ENCODE measurements at places on chromosomes 6 and 20. TPM values are rescaled to one million over a fixed set of nuclear protein-coding genes. Genes with fewer than 3 reads are reported as not detected.
A peak's percentile ranks its signal among the peaks of the same experiment; 100 is the strongest.

Gene ULBP2
- not detected for total RNA-seq

Gene EPPIN
- 0.18 TPM for total RNA-seq

Gene C6orf15
- not detected for total RNA-seq

Gene IMPG1
- total RNA-seq: not detected

Gene COL9A1
- total RNA-seq: 5.6 TPM

Gene ARFGEF3
- total RNA-seq: 10.3 TPM

Gene HRH3
- not detected for total RNA-seq

Gene MYCT1
- 8.8 TPM for total RNA-seq

Gene TPBG
- total RNA-seq: 39.1 TPM

Gene SLC9A8
- 10.3 TPM for total RNA-seq

- DNase-seq: peak; percentile 57
Observed at GRCh38 chr6:14286144-14286543, 168.6 kb downstream of the CD83 start.

GRCh38 chr6:169456840-169457239, 203.2 kb upstream of the THBS2 start:
- no peak for DNase-seq

DNA sequence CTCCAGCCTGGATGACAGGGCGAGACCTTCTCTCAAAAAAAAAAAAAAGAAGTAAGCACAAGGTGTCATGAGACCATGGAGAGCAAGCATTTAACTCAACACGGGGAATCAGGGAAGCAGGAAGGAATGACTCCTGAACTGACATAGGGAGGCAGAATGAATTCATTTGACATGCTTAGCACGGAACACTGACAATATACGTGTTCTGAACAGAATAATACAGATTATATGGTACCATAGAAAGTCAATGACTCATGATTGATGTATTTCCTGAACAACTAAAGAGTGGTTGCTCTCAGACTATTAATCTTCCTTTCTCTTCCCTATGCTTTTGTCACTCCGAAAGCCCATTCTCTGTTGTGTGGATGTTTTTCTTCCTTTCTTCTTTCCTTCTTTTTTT, 20.7 kb upstream of the ASIP start:
- DNase-seq: no peak

GRCh38 chr20:50932016-50932485, 814 bp upstream of the ADNP start:
- DNase-seq: no peak

DNA sequence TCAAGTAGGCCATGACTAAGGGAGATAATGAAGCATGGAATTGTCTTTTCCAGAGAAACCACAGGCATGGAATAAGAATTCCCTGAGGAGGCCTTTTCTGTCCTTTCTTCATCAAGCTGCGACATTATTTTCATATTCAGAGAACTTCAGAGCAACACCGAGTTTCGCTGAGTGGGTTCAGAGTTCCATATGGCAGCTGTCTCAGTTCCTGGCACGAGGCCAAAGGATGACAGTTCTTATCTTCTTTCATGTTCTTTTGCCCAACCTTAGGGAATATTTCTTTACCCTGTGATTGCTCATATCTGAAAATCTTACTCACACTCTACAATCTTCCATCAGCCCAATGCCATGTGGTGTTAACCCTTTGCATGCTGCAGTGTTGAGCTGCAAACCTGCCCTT, 135.3 kb upstream of the BMP2 start:
- no peak for DNase-seq

GRCh38 chr6:44225579-44226325, 2.4 kb downstream of the SLC29A1 start:
- DNase-seq: peak; percentile 49

GRCh38 chr6:156710479-156710878, 66.7 kb upstream of the ARID1B start:
- DNase-seq: no peak

GRCh38 chr6:82045965-82046756, 201.4 kb downstream of the IBTK start:
- DNase-seq: no peak

- peak; percentile 43 for DNase-seq
Observed at GRCh38 chr6:4606821-4607704, 169.1 kb upstream of the CDYL start.

GRCh38 chr6:27474172-27474465, 1.2 kb upstream of the ZNF184 start:
- peak; percentile 45 for DNase-seq

DNA sequence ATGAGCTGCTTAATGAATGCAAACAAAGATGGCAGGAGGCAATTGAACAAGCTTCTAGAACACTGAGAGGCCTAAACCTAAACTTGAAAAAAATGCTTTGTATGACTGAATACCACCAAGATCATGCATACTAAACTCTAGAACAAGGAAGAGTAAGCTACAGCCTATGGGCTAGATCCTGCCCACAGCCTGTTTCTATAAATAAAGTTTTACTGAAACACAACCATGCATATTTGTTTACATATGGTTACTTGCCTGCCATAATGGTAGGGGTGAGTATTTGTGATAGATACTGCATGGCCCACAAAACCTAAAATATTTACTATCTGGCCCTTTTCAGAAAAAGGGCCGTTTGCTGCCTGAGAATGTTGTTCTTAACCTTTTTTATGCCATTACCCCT, 37.0 kb downstream of the ZFP64 start:
- no peak for DNase-seq

DNA sequence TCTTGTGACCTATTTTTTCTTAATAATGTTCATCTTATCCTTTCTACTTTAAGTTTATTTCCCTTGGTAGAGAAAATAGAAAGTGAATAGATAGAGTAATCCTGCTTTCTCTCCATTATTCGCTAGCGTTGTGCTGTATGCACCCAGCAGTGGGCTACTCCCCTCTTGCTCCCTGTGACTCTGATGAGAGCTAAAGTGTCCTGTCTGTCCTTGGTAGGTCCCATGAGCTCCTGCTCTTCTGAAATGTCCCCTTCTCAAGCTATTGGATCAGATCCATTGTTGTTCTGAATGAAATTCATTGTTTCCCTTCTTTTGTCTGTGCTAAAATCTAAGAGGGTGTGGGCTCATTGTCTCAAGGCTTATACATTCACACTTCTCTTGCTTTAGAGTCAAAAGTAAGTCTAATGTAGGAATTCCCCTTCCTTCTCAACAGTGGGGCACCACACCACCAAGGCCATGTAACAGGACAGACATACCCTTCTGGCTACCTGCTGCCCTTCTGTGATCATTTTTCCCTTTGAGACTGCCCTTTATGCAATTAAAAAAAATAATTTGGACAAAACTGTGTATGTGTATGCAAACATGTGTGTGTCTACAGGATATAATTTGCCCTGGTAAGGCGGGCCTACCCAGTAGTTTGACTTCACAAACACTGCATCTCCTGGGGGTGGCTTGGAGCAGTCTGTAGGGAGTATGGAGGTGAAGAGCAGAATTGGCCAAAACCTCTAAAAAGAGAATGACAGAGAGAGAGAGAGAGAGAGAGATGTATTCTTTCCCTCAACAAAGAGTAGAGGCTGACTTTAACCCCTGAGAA, 167.0 kb upstream of the MYLIP start:
- DNase-seq: no peak

GRCh38 chr6:134714113-134714512, 235.8 kb downstream of the ALDH8A1 start:
- DNase-seq: no peak

GRCh38 chr20:21189761-21190523, 64.1 kb downstream of the KIZ start:
- DNase-seq: peak; percentile 86

GRCh38 chr20:58086763-58087561, 141.5 kb downstream of the ANKRD60 start:
- peak; percentile 85 for DNase-seq

- peak; percentile 33 for DNase-seq
Observed at GRCh38 chr20:59783641-59784010, 149.8 kb downstream of the SYCP2 start.

- DNase-seq: no peak
Observed at GRCh38 chr20:2295886-2296515, at the start of gene TGM3. TSS of gene TGM3 (plus strand) at chr20:2296001. CDS start at chr20:2296064, 63 bp downstream.

- DNase-seq: no peak
Observed at GRCh38 chr6:121333196-121333595, 1.1 kb downstream of the TBC1D32 start.

- no peak for DNase-seq
Observed at GRCh38 chr6:40960742-40961430, 78.1 kb downstream of the UNC5CL start.

DNA sequence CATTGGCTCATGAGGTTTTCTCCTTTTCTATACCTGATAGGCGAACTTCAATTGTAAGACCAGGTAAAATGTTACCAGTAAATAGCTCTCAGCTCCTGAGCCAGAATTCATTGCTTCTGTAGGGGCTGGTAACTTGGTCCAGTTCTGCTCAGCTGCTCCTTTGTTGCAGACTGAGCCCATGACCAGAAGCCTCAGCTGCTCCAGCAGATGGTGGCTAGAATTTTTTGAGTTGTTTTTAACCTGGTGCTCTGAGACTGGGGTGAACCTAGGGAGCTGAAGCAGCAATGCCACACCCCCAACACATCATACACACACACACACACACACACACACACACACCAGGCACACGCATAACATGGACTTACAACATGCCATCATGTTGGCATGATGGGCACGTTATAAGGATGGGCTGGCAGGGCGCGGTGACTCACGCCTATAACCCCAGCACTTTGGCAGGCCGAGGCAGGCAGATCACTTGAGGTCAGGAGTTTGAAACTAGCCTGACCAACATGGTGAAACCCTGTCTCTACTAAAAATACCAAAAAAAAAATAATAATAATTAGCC, 103.1 kb downstream of the QRSL1 start:
- no peak for DNase-seq

- peak; percentile 71 for DNase-seq
Observed at GRCh38 chr6:27176523-27177484, 70.7 kb upstream of the PRSS16 start.

DNA sequence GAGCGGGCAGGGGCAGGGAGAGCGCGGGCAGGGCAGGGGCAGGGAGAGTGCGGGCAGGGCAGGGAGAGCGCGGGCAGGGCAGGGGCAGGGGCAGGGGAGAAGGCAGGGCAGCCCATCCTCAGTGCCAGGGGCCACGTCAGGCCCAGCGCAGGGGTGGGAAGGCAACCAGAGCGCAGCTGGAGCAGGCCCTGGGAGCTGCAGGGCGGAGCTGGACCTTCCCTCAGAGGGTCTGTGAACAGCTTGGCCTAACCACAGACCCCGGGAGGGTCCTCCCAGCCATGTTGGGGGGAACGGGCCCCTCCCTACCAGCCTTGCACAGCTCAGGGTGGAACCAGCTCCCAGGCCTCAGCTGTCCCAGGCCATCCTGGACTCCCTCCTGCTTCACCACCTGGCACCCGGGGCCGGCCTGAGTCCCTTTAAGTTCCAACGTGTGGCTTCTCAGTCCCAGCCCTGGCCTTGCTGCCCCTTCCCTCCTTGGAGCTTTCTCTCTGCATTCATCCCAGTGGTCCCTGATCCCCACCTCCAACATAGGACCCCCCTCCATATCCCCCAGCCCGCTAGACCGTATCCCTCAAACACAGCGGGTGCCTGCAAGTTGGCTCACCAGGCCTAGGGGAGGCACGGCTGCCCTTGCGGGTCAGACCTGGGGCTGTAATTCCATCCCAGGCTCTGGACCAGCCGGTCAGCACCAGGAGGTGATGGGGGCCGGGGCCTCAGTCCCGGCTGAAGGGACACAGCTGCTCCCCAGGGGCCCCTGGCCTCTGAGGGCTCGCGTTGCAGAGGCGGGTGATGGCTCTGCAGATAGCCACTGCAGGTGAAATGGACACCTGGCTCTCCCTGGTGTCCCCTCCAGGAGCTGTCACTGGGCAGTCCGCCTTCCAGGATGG, 5.6 kb upstream of the ZBTB46 start:
- no peak for DNase-seq

DNA sequence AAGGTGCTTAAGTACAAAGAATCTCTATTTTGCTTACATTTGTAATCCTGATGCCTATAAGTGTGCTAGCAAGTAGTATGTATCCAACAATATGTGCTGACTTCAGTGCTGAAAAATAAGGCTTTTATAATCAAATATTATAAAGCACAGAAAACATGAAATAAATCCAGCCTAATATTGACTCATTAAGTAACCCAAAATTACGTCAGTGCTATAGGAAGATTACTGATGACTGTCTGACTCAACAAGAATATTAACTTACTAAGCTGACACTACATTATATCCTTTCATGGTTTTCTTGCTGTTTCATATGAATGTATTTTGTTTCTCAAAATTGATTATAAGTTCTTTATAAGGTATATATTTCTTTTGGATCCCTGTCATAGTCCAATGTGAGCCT, 76.1 kb downstream of the ME1 start:
- DNase-seq: no peak

GRCh38 chr20:63027922-63028389, 21.2 kb upstream of the BHLHE23 start:
- DNase-seq: no peak

- peak; percentile 62 for DNase-seq
Observed at GRCh38 chr6:166754218-166755030, 127.4 kb upstream of the RPS6KA2 start.

DNA sequence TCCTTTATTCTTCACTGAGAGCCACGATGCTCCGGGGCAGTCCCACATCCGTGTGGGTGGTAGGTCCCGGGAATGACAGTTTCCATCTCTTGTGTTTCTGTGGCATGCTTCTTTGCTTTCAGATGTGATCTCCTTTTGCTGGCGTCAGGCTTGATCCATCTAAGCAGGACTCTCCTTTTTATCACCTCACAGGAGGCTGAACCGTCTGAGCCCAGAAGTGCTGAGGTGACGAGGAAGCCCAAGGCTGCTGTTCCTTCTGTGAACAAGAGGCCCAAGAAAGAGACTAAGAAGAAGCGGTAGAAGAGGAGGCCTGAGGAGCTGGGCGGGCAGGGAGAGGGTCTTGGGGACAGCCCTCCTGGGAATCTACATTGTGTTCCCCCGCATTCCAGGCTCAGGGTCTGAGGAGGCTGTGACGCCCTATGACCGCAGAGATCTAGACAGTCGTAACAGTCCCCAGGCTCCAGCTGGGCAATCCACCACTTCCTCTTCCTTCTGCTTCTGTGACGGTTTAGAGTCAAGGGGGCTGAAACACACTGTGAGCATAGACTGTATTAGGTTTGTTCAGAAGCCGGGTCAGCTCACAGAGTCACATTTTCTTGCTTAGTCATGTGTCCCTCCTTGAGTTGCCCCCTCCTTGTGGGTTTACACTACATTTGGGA, 26.8 kb downstream of the MANBAL start:
- no peak for DNase-seq

DNA sequence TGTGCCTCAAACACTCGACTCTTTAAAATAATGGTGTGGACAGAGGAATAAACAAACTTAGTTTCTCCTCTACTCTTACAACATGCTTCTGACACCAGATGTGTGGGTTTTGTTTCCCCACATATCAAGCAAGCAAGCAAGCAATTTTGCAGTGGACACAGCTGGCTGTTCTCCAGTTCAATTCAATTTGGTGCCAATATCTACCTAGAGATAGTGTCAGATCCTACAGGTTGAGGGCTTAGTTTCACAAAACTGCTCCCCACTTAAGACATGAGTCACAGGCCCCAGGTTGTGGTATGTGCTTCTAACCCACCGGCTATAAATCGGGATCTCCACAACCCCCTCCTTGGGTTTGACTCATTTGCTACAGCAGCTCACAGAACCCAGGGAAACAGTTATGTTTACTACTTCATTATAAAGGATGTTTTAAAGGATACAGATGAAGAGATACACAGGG, 131.4 kb upstream of the TRAF3IP2 start:
- no peak for DNase-seq

GRCh38 chr6:36386495-36387439, 702 bp downstream of the ETV7 start:
- DNase-seq: peak; percentile 83

GRCh38 chr6:120805276-120805675, 529.0 kb downstream of the TBC1D32 start:
- no peak for DNase-seq

- DNase-seq: no peak
Observed at GRCh38 chr6:135183002-135183531, 2.0 kb downstream of the MYB start.
